ENCODE measurements at places on chromosomes 2 and 18.
A peak's percentile ranks its signal among the peaks of the same experiment; 100 is the strongest.

- no peaks in the 10 kb centered on the region for H3K4me1 ChIP-seq
- H3K4me3 ChIP-seq, result no peak overlapping the region
- no peak for DNase-seq
- H3K36me3 ChIP-seq, result no peaks in the 10 kb centered on the region
- no peak overlapping the region for H3K27ac ChIP-seq
These were observed 667.1 kb downstream of the CNTNAP5 start for GRCh38 chr2:124692216-124692615.

GRCh38 chr2:236988690-236989624, 96.7 kb upstream of the COPS8 start:
- H3K4me3 ChIP-seq, result no peak overlapping the region
- H3K27ac ChIP-seq, result peak overlapping the region; percentile 14
- H3K27me3 ChIP-seq, result no peaks in the 10 kb centered on the region
- no peaks in the 10 kb centered on the region for H3K36me3 ChIP-seq

DNA sequence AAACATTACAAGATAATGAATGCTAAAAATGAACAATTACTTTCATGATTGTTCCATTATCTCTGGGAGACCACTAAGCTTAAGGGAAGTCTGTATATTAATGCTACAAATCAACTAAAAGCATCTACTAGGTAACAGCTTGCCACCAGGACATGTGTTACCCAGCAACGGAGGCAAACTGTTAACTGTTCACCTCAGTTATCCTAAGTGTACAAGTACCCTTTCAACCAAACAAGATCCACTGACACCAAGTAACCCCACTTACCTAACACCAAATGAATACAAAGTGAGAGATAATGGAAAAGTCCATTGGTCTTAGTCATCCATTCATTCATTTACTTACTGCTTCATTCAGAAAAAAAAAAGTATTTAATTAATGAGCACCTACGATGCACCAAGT, 54.7 kb upstream of the KIDINS220 start:
- H3K4me3 ChIP-seq, result no peak overlapping the region
- peaks cover 19% of the 10 kb centered on the region for H3K36me3 ChIP-seq
- H3K4me1 ChIP-seq, result peaks cover 3% of the 10 kb centered on the region
- H3K27ac ChIP-seq, result no peak overlapping the region
- no peak for DNase-seq
- H3K27me3 ChIP-seq, result no peaks in the 10 kb centered on the region

DNA sequence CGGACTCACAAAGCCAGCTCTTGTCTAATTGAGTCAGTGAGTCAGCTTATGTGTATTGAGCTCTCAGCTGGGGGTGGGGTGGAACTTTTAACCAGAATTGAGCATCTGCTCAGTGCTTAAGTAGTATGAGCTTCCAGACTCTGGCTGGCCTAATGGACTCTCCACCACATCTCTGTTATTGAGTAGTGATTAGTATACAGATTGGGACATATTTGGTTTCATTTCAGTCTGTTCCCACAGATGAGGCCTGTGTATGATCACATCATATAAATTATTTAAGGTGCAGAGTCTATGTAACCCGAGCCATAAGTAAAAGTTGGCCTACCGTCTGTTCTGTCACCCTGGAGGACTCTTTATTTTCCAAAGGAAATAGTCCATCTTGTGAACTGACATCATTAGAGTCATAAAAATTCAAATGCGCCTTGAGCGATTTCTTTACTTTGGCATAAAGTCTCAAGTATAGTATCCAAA, 152.1 kb downstream of the THSD7B start:
- H3K36me3 ChIP-seq, result no peaks in the 10 kb centered on the region
- peak; percentile 58 for DNase-seq

DNA sequence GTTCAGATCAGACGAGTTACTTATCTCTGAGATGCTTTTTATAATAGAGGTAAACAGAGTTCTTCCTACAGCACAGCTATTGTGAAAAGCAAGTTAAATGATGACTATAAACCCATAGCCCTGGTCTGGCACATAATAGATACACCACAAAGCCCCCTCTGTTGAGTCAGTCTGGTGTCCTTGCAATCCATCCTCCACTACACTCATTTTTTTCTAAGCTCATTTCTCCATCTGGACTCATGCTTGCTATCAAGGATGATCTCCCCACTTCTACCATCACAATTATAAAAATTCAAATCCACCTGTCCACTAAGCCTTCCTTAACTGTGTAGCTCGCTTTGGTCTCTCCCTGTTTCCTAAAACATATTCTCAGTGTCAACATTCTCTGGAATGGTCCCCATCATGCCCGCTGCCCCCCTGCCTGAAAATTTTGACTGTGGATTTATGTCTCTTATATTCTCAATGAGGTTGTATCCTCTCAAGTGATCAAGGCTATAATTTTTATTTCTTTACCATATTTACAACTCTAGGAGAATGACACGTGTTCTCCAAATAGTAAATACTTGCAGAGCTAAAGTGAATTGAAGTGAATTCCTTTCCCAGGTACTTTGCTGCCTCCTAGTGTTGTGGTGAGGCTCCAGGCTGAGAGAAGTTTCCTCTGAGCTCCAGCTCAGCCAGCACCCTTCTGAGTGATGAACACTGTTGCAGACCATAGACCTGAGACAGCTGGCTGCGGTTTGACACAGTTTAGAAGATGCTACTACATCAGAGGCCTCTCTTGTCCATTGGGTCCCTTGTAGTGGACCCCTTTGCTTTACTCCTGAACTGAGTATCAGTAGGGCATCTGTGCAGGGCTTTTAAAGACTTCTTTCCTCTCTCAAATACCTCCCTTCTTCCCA, 108.7 kb downstream of the DPP10 start:
- no peaks in the 10 kb centered on the region for H3K27me3 ChIP-seq
- no peaks in the 10 kb centered on the region for H3K4me1 ChIP-seq
- H3K36me3 ChIP-seq, result no peaks in the 10 kb centered on the region
- peak; percentile 89 for DNase-seq

DNA sequence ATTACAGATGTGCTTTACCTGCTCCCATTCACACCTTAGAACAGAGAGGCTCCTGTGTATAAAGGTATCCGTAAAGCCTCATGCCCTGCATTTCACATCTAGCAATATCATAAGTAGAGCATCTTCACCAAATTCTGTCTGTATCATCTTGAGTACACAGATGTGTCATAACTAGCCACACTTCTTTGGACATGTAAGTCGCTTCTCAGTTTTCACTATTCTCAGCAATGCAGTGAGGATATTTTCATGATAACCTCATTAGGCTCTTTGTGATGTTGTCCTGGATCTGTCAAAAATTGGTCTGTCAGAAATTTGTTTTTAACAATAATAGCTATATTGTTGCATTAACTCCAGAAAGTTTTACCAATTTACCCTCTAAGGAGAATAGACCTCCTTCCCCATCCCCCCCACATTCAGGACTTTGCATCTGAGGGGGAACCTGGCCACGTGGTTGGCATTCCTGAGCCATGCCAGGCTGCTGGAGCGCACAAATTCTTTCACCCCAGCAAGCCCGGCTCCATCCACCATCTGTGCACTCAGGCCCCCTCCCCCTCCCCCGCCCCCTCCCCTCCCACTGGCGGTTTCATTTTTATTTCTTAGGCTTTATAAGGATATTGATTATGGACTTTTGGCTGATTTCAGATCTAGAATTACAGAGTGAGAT, 34.1 kb downstream of the AGAP1 start:
- no peak for DNase-seq
- H3K27me3 ChIP-seq, result no peaks in the 10 kb centered on the region
- H3K4me3 ChIP-seq, result no peak overlapping the region
- no peak overlapping the region for H3K27ac ChIP-seq
- no peaks in the 10 kb centered on the region for H3K36me3 ChIP-seq
- H3K4me1 ChIP-seq, result no peaks in the 10 kb centered on the region

DNA sequence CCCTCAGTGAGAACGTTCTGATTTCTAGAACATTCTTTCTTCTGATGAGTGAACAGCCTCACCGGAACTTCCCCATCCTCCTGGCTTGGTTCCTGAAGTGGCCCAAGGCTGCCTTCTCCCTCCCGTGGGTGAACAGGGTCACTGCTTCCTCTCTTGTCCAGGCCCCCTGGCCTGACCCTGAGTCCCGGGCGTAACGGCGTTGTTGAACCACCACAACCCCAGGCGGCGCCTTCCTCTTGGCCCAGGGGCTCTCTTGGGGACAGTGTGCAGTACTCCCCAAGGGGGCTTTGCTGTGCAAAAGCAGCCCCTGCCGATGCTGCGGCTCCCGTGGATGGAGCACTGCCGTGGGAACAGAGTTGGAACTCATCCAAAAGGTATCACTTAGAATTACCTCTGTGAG, 147.2 kb downstream of the TSN start:
- no peak overlapping the region for H3K27ac ChIP-seq
- H3K4me3 ChIP-seq, result no peak overlapping the region
- H3K36me3 ChIP-seq, result no peaks in the 10 kb centered on the region
- H3K27me3 ChIP-seq, result no peaks in the 10 kb centered on the region
- DNase-seq, result no peak

GRCh38 chr18:8298186-8298585, 311.1 kb upstream of the RAB12 start:
- no peak overlapping the region for H3K27ac ChIP-seq
- H3K4me3 ChIP-seq, result no peak overlapping the region
- H3K4me1 ChIP-seq, result no peaks in the 10 kb centered on the region
- peaks cover 28% of the 10 kb centered on the region for H3K36me3 ChIP-seq

DNA sequence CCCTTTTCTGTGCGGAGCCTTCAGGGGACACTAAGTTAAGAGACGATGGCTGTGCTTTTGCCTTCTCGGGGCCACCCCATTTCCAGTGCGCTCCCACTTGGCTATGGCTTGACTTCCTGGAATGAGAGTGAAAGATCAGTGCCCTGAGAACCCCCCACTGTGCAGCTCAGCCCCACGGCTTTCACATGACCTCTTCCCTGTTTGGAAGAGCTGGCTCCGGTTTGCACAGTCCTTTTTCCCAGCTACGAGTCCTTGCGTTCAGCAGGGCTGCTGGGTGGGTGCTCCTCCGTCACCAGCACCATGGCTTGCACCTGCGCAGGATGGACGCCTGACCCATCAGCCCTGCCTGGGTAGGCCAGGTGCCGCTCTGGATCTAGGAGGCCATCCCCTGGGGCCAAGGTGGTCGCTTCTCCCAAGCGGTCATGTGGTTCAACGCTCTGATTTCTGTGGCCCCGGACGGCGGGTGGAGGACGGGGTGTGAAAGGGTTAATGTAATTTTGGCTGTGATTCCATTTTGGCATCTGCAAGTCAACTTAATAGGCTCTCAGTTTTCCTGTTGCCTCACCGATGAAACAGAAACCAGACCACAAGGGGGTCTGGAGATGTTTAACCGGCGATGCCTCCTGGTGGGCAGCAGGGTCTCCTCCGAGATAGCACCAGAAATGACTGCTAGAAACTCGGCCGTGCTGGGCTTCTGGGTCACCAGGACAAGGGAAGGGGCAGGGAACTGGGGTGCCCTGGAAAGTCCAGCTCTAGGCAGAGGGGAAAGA, 113.1 kb upstream of the HAAO start:
- H3K27me3 ChIP-seq, result no peaks in the 10 kb centered on the region
- H3K27ac ChIP-seq, result no peak overlapping the region
- H3K4me3 ChIP-seq, result no peak overlapping the region
- peaks cover 19% of the 10 kb centered on the region for H3K4me1 ChIP-seq
- DNase-seq, result peak; percentile 63
- no peaks in the 10 kb centered on the region for H3K36me3 ChIP-seq

GRCh38 chr2:1415501-1415900, 2.2 kb downstream of the TPO start:
- no peaks in the 10 kb centered on the region for H3K36me3 ChIP-seq
- H3K27me3 ChIP-seq, result no peaks in the 10 kb centered on the region
- H3K27ac ChIP-seq, result no peak overlapping the region
- no peak overlapping the region for H3K4me3 ChIP-seq
- DNase-seq, result peak; percentile 35

DNA sequence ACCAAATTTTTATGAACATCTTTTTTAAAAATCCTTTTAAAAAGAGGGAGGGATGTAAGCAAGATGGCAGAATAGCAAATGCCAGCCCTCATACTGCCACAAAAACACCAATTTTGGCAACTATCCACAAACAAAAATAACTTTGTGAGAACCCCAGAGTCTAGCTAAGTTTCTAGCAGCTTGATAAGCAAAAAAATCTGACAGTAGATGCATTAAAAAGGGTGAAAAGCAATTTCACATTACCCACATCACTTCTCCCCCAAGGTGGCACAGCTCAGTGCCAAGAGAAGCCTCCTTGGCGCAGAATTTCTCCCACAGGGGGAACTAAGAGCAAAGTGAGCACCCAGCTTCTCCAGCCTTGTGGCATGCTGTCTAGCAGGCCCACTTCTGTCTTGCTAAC, 74.6 kb downstream of the L3MBTL4 start:
- no peaks in the 10 kb centered on the region for H3K36me3 ChIP-seq
- H3K27me3 ChIP-seq, result peaks cover 20% of the 10 kb centered on the region
- DNase-seq, result no peak
- H3K4me3 ChIP-seq, result no peak overlapping the region

GRCh38 chr2:156563994-156564753, 128.0 kb downstream of the GPD2 start:
- no peak overlapping the region for H3K27ac ChIP-seq
- H3K27me3 ChIP-seq, result no peaks in the 10 kb centered on the region
- no peaks in the 10 kb centered on the region for H3K36me3 ChIP-seq
- H3K4me3 ChIP-seq, result no peak overlapping the region

- H3K27me3 ChIP-seq, result no peaks in the 10 kb centered on the region
- DNase-seq, result no peak
- H3K36me3 ChIP-seq, result no peaks in the 10 kb centered on the region
- no peak overlapping the region for H3K4me3 ChIP-seq
- no peaks in the 10 kb centered on the region for H3K4me1 ChIP-seq
These were observed 127.8 kb downstream of the NXPH2 start for GRCh38 chr2:138652378-138652777.

DNA sequence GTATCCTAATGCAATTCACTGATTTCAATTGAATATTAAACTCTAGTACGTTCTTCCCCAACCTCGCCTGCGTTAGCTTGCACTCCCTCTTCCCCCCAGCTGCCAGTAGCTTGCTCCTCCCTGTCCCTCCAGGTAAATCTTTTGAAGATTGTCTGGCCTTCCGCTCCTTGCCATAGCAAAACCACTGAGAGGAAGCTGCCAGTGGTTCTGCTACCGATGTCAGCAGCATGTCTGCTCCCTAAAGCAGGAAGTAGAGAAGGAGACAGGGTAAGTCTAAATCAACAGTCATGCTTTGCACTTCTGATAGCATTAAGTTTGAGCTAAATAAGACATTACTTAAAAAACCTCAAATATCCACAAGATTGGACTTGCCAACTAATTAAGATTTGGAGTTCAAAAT, 89.1 kb downstream of the SCN2A start:
- no peak overlapping the region for H3K27ac ChIP-seq
- H3K36me3 ChIP-seq, result no peaks in the 10 kb centered on the region
- no peak overlapping the region for H3K4me3 ChIP-seq
- no peak for DNase-seq
